Activated CD4-positive, alpha-beta T cell treated with anti-CD3 and anti-CD28 coated beads, Interleukin-2, amount 10 ng/mL, durations not matched to agents 24 days and 14 days (primary cell): ENCODE measurements at places on chromosomes 4 and X.

- DNase-seq: no peak
Measured at GRCh38 chr4:117328333-117328732, 243.0 kb upstream of the TRAM1L1 start.

- no peak for DNase-seq
Measured at GRCh38 chr4:58962424-58962823, 1852.2 kb upstream of the IGFBP7 start.

DNA sequence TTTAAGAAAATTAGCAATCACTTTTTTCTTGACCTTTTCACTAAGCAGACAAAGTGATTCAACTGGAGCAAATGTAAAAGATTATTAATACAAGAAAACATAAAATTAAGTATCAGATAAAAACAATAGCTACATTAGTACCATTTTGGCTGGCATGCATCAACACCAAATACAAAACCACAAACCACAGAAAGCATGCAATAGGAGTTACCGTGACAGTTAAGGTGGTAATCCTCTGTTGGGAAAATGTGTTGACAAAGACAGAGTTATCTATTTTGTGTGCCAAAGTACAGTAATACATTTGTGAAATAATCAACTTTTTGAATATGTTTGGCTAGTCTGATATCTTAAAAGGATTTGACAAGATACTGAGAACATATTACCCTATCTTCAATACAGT lies 89.8 kb upstream of the ETNPPL start:
- no peak for DNase-seq

DNA sequence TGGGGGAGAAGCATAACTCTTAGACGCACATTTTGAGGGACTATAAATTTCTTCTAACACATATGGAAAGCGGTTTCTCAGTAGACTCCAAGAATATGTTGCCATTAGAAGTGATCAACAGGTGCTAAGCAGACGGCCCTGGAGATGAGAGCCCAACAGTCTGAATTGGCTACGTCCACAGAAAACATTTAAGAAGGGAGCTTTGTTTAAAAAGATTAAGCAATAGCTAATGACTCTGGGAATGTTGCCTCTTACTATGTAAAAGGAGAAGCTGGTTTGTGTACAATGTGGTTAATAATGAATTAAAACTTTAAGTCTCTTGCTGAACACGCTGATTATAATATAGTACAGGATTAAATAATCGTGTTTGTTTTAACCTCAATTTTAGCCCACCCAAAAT lies 399.5 kb downstream of the SMARCA1 start:
- no peak for DNase-seq

DNA sequence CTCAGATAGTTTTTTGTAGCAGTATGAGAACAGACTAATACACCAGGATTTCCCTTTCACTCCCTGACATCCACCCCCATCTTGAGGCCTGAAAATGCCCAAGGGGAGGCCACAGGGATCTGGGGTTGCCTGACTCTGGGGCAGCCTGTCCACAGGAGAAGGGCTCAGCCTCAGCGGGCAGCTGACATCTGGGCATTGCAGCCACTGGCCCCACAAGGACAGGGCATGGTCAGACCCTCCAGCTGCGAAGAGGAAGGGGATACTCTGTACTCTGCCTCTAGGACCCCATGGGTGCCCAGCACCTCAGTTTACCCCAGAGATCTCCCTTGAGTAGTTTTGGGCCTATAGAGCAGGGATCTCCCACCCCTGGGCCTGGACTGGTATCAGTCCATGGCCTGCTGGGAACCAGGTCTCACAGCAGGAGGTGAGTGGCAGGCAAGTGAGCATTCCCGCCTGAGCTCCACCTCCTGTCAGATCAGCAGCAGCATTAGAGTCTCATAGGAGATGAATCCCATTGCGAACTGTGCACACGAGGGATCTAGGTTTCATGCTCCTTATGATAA lies 138.9 kb downstream of the HMX1 start:
- DNase-seq: no peak

DNA sequence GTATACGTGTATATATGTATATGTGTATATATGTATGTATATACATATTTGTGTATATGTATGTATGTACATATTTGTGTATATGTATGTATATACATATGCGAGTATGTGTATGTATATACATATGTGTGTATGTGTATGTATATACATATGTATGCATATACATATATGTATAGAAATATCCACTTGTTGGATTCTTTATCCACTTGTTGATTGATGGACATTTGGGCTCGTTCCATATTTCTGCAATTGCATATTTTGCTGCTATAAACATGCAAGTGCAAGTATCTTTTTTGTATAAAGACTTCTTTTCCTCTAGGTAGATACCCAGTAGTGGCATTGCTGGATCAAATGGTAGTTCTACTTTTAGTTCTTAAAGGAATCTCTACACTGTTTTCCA lies 25.5 kb upstream of the NHSL2 start:
- DNase-seq: no peak

DNA sequence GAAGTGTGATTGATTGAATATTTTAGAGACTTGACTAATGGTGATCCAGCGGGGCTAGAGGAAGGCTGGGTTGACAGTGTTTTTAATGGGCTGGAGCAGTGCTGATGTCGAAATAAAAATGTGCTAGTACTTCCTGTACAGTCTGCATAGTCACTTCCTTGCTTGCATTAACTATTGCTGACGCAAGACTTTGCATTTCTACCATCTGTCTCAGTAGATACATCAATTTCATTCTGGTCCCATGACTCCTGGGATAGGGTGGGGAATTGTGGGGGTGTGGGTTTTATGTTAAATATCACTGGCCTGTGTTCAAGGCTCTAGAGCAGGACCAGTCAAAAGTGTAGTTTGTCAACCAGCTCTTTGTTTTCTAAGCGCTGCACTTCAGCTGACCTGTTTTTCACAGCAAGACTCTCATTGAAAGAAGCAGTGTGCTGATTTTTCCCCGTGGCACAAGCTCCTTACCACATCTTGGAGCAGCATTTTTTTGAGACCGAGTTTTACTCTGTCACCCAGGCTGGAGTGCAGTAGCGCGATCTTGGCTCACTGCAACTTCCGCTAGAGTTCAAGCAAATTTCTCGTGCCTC lies 35.2 kb upstream of the PHEX start:
- DNase-seq: no peak

GRCh38 chr4:173152104-173152503 lies 16.5 kb upstream of the GALNT7 start:
- DNase-seq: peak; percentile 49

GRCh38 chrX:37685381-37686359 lies at the start of gene XK:
Gene XK, plus strand, starts transcription at chrX:37685791. Its CDS starts 171 bp downstream, at chrX:37685962.
- peak; percentile 79 for DNase-seq

DNA sequence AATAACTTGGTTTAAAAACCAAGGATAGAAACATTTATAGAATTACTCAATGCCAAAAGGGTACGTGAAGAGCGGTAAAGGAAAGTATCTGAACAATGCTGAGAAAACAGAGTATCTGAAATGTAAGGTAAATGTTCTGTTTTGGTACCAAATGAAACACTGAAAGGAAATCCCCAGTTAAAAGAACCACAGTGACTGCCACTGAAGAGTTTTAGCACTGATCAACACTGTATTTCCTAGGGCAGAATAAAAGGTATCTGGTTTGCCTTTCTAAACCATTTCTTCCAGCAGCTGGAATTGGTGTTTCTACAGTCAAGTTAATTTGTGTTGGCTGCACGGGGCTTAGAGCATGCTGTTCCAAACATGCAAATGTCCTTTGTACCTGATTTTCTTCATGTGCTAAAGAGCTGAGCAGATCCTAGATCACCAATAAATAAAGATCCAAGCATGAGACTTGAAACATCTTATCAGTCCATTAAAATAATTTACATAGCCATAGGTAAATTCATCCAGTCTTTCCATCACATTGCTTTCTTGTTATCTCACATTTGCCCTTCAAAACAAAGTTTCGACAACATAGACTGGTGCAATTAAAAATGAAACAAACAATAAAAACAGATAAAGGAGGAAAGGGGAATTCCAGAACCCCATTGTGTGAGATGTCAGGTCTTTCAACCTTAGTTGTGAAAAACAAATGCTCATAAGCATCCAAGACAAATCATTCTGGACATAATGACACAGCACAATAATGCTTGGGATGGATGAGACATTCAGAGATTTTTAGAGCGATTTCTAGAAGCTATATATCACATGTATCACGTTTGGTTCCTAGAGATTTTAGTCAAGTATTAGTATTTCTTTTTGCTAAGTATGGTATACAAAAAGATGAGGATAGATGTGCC lies 38.6 kb downstream of the MFAP3L start:
- no peak for DNase-seq

GRCh38 chr4:109424093-109424841 lies 9.3 kb upstream of the SEC24B start:
- DNase-seq: no peak

- no peak for DNase-seq
Measured at GRCh38 chr4:113790478-113790877, 28.9 kb upstream of the CAMK2D start.

DNA sequence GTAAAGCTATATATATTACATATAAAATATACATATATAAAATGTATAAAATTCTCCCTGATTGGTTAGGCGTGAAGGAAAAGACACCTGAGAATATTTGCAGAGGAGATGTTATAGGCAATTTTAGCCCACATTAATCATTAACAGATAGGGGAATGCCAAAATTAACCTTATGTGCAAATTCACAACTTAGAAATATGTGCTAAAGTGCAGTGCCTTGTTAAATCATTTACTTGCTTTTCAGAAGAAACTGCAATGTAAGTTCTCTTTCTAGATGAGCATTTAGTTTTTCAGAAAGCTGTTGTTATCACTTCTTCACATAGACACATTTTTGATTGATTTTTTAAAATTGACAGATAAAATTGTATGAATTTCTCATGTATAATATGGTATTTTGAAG lies 5.6 kb downstream of the TASL start:
- DNase-seq: no peak

DNA sequence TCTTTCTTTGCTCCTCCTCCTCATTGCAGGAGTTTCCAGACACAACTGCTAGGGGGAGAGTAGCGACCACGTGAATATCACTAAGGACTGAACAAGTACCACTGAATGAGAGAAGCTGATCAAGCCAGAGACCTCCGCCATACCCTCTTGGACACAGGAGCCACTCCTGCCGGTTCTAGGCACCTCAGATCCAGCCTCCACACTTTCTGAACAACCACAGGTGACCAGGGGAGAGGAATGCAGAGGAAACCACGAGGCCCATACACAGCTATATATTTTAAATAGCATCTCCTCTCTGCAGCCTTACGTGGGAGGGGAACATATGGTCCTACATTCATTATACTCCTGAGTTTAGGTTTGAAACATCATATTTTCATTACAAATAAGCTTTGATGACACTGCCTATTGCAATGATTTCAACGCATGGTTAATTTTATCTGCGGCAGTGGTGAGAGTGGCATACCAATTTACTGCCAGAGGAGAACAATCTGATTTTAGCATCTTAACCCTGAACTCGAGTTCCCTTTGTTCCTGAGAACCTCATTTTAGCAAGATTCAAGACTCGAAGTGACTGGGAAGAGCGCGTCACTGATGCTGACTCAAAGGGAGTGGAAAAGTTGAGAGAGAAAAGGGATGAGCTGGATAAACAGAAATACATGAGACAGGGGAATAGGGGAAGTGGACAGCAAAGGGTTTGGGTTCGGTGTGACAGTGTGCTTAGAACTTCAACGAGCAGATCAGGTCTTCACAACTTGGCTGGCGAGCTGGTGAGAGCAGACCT lies 231.7 kb upstream of the PPARGC1A start:
- no peak for DNase-seq

GRCh38 chr4:55545151-55545550 lies 1.6 kb downstream of the CLOCK start:
- DNase-seq: peak; percentile 49

DNA sequence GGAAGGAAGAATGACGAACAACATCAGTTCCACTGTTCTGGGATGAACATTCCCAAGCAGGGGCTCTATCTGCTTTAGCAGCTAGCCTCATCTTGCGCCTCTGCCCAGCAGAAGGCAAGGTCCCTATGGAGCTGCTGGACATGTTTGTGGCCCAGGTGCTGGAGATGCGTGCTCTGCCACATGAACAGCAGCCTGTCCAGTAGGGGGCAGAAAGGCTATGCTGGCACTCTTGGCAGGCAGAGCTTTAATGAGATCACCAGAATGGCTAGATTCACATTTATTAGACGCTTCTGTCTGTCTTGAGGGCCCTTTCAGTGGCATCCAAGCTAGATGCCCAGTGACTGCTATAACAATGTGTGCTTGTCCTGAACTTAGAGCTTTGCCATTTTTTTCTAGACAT lies 1826.0 kb downstream of the STIM2 start:
- DNase-seq: no peak

DNA sequence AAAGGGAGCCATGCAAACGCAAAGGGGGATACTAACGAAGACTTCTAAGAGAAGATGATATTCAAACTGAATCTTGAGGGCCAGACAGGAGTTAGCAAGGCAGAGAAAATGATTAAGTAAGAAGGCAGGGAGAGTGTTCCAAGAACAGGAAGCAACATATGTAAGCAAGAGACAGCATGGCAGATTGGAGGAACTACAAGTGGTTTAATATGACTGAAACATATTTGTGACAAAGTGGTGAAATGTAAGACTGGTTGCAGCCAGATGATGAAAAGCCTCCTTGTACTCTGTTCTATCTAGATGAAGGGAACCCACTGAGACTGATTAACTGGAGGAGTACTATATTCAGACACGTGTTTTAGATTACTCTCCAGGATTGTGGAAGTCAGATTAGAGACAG lies 116.6 kb upstream of the DIAPH2 start:
- DNase-seq: no peak

- no peak for DNase-seq
Measured at GRCh38 chrX:120365968-120366367, 4.1 kb downstream of the ATP1B4 start.

GRCh38 chr4:8373973-8374545 lies 66.5 kb downstream of the ACOX3 start:
- no peak for DNase-seq

- DNase-seq: no peak
Measured at GRCh38 chr4:79184476-79184875, 141.4 kb downstream of the NAA11 start.

DNA sequence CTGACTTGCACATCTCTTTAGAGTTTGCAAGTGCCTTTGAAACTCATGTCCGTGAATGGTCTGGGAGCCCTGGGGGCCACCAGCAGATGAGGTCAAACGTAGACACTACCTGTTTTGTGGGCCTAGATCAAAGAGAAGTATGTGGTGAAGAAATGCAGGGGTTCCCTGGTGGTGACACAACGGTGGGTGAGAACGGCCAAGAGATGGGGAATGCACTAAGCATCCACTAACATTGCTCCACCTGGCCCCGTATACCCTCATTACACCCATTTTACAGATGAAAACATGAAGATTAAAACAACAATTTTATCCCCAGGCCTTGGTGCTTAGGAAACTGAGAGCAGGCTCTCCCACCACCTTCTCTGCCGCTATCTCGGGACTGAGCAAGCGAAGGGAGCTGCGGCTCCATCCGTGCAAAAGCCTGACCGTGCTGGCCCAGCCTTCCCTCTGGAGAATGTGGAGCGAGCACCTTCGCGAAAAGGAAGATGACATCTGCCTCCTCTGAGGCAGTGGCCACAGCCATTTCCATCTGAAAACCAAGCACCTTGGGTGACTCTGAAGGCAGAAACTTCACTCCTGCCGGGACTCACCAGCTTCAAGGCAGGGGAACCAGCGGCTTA lies 91.9 kb downstream of the EVC2 start:
- no peak for DNase-seq

GRCh38 chr4:76492055-76492454 lies 57.0 kb downstream of the SHROOM3 start:
- no peak for DNase-seq
